Aorta (tissue), 5 donors: ENCODE measurements at places on chromosomes 7 and 10. TPM values are rescaled to one million over a fixed set of nuclear protein-coding genes. Genes with fewer than 3 reads are reported as not detected.

- no peaks in the 10 kb centered on the region for H3K4me1 ChIP-seq
- no peaks in the 10 kb centered on the region for H3K27me3 ChIP-seq
- DNase-seq, result peak; percentile 84
- H3K4me3 ChIP-seq, result no peak overlapping the region
Measured at GRCh38 chr10:96642973-96643372, 56.2 kb upstream of the TM9SF3 start.

DNA sequence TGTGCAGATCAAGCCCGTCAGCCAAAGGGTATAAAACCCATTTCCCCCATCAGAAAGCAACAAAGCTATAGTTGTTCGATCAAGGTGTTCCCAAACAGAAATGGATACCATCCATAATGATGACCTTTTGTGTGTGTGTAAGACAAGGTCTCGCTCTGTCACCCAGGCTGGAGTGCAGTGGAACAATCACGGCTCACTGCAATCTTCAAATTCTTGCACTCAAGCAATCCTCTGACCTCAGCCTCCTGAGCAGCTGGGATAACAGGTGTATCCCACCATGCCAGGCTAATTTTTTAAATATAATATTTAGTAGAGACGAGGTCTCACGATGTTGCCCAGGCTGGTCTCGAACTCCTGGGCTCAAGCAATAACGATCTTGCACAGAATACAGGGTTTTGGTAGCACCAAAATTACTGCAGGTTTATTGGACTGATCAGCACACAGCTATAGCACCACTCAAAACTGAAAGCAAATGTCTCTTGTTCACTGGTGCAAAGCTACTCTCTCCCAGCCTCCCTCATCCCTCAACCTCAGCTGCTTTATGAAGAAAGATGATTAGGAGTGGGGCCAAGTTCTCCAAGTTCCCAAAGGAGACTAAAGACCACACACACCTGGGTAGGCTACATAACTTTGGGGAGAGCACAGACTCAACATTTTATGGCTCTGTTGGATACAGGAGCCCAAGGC, 80.5 kb downstream of the ABI1 start:
- H3K4me3 ChIP-seq, result no peak overlapping the region
- H3K27me3 ChIP-seq, result no peaks in the 10 kb centered on the region
- H3K4me1 ChIP-seq, result peaks cover 7% of the 10 kb centered on the region
- no peaks in the 10 kb centered on the region for H3K36me3 ChIP-seq
- no peak overlapping the region for H3K27ac ChIP-seq

DNA sequence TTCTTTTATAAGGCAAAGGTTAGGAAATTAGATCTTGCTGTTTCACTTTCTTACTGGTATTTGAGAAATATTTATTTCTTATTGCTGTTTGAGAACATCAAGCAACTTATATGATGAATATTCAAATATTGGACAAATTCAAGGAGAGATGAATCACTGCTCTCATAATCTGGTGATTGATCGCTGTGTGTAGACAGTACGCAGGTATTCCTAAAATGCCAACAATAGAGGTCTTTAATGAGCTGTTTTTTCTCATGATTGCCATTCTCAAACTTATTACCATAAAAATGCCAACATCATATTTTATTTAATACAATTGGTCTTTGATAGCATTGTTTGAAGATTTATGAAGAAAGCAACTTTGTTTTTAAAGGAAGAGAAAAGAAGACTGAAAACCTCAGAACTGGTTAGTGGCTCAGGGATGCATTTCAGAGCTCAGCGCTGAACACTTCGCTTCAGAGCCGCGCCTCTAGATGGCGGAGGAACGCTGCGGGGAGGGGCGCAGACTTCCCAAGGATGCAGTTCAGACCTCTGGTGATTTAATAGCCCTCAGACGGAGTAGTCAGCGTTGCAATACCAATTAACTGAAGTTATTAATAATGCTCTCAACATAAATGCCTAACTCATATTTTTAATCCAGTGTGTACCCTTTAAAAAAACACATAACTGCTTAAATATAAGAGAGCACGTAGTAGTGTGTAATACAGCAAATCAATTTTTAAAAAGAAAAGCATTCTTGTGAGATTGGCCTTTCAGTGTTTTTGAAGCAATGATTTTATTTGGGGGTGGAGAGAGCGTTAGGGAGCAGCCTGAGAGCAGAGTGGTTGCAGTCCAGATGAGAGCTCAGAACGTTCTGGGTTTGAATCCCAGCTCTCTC, 38.5 kb upstream of the STEAP4 start:
- no peaks in the 10 kb centered on the region for H3K27me3 ChIP-seq
- H3K27ac ChIP-seq, result no peak overlapping the region
- DNase-seq, result peak; percentile 47
- no peak overlapping the region for H3K4me3 ChIP-seq
- H3K4me1 ChIP-seq, result no peaks in the 10 kb centered on the region

DNA sequence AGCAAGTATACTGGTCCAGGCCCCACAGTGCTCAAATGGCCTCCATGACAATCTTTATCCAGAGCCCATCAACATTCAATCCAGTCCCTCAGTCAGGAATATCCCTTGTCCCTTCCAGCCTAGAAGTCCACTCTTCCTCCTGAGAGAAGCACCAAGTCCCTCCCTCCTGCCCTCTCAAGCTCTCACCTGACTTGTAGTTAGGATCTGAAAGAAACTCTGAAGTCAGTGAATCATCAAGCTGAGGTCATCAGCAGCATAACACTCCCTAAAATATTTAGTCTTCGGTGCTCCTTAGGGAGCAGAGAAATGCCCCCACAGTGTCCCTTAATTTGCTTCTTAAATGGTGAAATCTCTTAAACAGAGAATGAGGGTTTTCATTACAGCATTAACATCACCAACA, 31.0 kb downstream of the GRM8 start:
- no peaks in the 10 kb centered on the region for H3K36me3 ChIP-seq
- no peaks in the 10 kb centered on the region for H3K4me1 ChIP-seq
- no peak overlapping the region for H3K27ac ChIP-seq
- H3K27me3 ChIP-seq, result no peaks in the 10 kb centered on the region

- H3K27me3 ChIP-seq, result no peaks in the 10 kb centered on the region
- H3K4me1 ChIP-seq, result no peaks in the 10 kb centered on the region
- no peak overlapping the region for H3K27ac ChIP-seq
- H3K4me3 ChIP-seq, result no peak overlapping the region
Measured at GRCh38 chr10:113980408-113981087, 63.1 kb upstream of the ADRB1 start.

DNA sequence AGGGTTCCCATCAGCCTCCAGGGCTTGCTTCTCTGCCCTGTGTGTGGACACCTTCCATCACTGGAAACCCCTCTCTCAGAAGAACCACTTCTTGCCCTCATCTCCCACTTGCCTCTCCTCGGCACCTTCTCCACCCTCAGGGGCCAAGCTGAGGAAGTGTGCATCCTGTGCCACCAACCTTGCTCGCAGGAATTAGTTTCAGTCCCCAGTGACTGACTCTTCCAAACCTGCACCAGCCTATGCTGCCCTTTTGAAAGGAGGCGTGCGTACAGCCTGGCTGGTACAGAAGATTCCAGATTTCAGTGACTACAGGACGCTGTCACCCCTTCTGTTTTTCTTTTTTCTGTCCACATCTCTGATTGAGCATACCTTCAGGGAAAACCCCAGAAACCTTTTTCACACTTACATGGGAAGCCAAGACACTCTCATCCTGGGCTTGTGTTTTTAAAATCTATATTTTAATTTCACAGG, 67.1 kb downstream of the IKZF1 start:
- no peak overlapping the region for H3K27ac ChIP-seq
- H3K4me1 ChIP-seq, result no peaks in the 10 kb centered on the region
- no peaks in the 10 kb centered on the region for H3K27me3 ChIP-seq
- no peak for DNase-seq

- no peak overlapping the region for H3K27ac ChIP-seq
- no peaks in the 10 kb centered on the region for H3K27me3 ChIP-seq
- no peaks in the 10 kb centered on the region for H3K4me1 ChIP-seq
Measured at GRCh38 chr10:23474626-23475025, 35.8 kb downstream of the OTUD1 start.

- no peak overlapping the region for H3K27ac ChIP-seq
- H3K27me3 ChIP-seq, result no peaks in the 10 kb centered on the region
- no peak overlapping the region for H3K4me3 ChIP-seq
- DNase-seq, result no peak
Measured at GRCh38 chr10:83816942-83817341, 322.4 kb upstream of the GHITM start.

The HOXA6 gene
- 6.3 TPM for total RNA-seq

The PON1 gene
- not detected for total RNA-seq
